Activated B cell treated with CpG ODN at 0.5 μM for 24 hours (primary cell): ENCODE measurements at places on chromosomes 3 and 15. TPM values are rescaled to one million over a fixed set of nuclear protein-coding genes. Genes with fewer than 3 reads are reported as not detected.
A peak's percentile ranks its signal among the peaks of the same experiment; 100 is the strongest.

PPARG gene
- 0.24 TPM in 1 of 2 replicates, not detected in the other for total RNA-seq

GRCh38 chr15:81433462-81433861 is 59.4 kb upstream of the TMC3 start:
- no peak for DNase-seq

DNA sequence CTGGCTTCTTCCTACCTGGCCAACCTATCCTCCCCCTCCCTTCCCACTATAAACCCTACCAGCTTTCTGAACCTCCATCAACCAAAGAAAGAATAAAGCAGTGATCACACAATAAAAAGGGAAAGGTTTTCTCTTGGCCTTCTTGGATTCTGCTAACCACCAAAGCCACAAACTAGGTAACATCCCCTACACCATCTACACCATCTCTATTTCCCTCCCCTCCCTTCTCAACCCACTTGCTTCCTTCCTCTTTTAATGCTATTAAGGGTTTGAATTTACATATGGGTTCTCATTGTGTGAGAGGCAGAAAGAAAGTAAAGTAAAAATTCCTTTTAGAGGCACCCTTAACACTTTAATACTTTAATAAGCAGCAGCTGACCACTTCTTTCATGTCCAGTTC is 25.8 kb upstream of the RSL24D1 start:
- no peak for DNase-seq

- DNase-seq: no peak
Observed at GRCh38 chr15:68228143-68228970, 1.2 kb downstream of the CLN6 start.

FSIP1 gene
- total RNA-seq: 0.32 and 0.53 TPM in 2 replicates

GPR156 gene
- total RNA-seq: 0.24 TPM in 2 replicates

- DNase-seq: no peak
Observed at GRCh38 chr15:90054618-90055097, 47.6 kb downstream of the IDH2 start.

GRCh38 chr3:36643192-36643591 is 121.2 kb downstream of the DCLK3 start:
- DNase-seq: no peak

DNA sequence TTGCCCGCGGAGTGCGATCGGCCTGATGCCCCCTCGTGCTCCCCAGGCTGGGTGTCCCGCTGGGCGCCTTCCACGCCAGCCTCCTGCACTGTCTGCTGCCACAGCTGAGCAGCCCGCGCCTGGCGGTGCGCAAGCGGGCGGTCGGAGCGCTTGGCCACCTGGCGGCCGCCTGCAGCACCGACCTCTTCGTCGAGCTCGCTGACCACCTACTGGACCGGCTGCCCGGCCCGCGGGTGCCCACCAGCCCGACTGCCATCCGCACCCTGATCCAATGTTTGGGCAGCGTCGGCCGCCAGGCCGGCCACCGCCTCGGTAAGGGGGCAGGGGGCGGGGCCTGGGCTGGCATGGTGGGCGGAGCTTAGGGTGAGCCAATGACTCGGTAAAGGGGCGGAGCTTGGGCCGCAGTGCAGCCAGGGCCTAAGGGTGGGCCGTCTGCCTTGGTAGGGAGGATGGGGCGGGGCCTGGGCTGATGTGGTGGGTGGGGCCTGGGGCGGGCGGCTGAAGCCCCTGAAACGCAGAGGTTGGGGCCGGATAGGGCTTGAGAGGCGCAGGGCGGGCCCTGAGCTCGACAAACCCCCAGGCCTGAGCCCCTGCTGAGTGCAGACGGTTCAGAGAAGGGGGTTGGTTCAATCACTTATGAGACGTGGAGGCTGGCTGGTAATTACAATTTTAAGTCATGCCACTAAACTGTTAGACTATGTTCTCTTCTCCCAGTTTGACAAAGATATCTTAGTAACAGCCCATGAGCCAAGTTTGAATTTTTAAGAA is 13.7 kb downstream of the CAND2 start:
- DNase-seq: peak; percentile 93

DNA sequence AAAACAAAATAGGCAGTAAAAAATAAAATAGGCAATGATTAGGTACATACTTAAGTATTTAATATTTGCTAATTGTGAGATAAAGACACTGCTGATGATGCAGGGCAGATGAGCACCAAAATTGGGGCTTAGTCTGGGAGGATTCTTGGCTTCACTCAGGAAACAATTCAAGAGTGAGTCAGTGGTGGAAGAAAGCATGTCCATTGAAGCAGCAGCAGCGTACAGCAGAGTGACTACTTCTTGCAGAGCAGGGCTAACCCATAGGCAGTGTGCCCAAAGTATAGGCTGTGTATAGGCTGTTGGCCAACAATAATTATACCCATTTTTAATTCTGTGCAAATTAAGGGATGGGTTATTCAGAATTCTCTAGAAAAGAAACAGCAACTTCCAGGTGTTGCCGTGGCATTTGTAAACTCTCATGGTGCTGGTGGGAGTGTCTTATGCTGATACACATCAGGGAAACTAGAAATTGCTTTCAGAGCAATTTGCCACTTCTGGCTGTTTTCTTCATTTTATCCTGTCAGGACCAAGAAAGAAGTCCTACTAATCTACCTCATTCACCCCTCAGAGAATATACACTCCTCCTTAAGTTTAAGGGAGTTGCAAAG is 317.3 kb upstream of the NAALADL2 start:
- no peak for DNase-seq

DNA sequence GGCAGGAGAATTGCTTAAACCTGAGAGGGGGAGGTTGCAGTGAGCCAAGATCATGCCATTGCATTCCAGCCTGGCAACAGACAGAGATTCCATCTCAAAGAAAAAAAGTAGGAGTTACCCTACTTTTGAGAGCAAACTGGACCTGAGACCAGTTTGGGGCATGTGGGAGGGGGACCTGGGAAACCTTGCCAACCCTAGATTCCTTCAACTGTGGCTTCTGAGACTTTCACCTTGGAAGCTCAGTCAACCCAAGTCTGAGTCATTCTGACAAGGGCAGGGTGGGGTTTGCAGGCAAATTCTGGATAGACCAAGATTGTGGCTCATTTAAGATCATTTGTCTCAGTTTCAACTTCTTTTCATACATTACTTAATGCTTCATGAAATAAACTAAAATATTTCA is 23.8 kb upstream of the SIAH2 start:
- no peak for DNase-seq

GRCh38 chr3:126461450-126462070 is 14.1 kb downstream of the ZXDC start:
- no peak for DNase-seq

GPR171 gene
- 0.35 and 0.46 TPM in 2 replicates for total RNA-seq

MORC1 gene
- total RNA-seq: not detected in 2 replicates

- no peak for DNase-seq
Observed at GRCh38 chr3:57163751-57164150, 1.4 kb downstream of the IL17RD start.

- no peak for DNase-seq
Observed at GRCh38 chr15:65223996-65224395, 12.7 kb upstream of the CILP start.
